ENCODE measurements at places on chromosomes 1 and 21.

DNA sequence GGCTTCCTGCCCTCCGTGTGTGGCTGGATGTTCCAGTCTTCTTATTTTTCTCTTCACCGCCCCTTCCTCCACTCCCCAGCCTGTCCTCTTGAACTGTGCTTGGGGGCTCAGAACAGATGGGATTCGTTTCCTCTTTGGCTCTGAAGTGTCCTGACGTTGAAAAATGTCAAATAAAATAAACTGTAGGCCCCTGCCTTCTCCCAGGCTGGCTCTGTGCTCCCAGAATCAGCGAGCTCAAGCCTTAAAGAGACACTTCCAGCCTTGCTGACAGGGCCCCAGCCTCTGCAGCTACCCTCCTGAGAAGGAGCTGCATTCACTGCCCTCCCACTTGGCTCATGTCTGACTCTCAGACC is 104.2 kb upstream of the IPO9 start:
- no peak for DNase-seq

DNA sequence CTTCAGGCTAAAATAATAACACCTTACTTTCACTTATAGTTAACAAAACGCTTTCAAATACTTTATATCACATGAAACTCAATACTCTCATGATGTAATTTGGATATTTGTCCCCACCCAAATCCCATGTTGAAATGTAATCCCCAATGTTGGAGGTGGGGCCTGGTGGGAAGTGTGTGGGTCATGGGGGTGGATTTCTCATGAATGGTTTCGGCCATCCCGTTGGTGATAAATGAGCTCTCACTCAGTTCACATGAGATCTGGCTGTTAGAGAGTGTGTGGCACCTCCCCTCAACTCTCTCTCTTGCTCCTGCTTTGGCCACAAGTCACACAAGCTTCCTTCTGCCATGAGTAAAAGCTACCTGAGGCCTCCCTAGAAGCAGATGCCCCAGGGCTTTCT is 22.5 kb upstream of the PTGFRN start:
- DNase-seq: no peak

GRCh38 chr21:26148071-26148839 is 22.3 kb downstream of the APP start:
- no peak for DNase-seq

DNA sequence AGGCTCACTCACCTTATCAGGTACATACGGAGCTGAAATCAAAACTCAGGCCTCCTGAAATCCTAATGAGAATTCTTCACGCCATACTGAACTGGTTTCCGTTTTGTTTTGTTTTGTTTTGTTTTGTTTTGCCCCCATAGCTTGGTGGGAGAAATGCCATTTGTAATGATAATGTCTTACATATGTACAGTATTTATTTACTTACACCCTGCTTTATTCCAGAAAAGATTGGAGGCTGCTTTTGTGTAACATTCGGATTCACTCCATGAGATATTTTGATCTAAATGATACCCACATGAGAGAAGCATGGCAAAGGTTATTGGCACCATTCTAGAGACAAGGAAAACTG is 84.7 kb downstream of the EPHB2 start:
- DNase-seq: no peak

- DNase-seq: no peak
These were observed 13.3 kb downstream of the PLPPR5 start for GRCh38 chr1:98991127-98992012.

GRCh38 chr1:32915766-32916706 is 14.8 kb upstream of the TMEM54 start:
- no peak for DNase-seq

DNA sequence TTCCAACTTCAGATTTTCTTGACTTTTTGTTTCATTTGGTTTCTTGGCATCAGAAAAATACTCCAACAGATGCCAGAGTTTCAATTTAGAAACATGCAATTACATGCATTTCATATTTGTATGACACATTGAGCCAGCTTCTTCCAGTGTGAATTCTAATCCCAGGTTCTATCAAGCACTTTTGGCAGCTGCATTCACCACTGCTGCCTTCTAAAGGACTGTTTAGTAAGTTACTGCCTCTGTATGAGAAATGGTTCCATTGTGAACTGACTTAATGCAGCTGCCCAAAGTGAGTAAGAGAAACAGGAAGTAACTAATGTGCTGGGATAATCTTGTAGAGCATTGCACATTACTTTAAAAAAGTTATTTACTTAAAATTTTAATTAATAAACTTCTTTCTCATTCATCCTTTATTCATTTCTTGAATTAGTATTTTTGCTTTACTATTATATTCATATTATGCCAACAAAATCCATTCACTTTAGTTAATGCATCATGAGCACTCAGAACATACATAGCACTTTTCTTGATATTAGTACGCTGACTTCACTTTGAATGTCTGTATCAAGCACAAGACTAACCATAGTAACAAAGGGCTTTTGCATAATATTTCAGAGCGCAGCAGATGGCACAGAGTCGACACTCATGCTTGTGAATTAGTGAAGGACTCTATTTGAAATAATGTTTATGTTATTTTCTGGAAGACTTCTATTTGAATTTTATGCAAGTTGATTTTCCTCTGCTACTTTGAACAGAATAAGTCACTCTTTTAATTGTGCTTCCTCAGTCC is 9.8 kb downstream of the RGS18 start:
- DNase-seq: no peak

- DNase-seq: no peak
These were observed 15.6 kb upstream of the SRP9 start for GRCh38 chr1:225762002-225762441.

- no peak for DNase-seq
These were observed 58.2 kb downstream of the HSD3B1 start for GRCh38 chr1:119565131-119565772.
